ENCODE measurements at places on chromosomes 16 and 17. TPM values are rescaled to one million over a fixed set of nuclear protein-coding genes. Genes with fewer than 3 reads are reported as not detected.

DNA sequence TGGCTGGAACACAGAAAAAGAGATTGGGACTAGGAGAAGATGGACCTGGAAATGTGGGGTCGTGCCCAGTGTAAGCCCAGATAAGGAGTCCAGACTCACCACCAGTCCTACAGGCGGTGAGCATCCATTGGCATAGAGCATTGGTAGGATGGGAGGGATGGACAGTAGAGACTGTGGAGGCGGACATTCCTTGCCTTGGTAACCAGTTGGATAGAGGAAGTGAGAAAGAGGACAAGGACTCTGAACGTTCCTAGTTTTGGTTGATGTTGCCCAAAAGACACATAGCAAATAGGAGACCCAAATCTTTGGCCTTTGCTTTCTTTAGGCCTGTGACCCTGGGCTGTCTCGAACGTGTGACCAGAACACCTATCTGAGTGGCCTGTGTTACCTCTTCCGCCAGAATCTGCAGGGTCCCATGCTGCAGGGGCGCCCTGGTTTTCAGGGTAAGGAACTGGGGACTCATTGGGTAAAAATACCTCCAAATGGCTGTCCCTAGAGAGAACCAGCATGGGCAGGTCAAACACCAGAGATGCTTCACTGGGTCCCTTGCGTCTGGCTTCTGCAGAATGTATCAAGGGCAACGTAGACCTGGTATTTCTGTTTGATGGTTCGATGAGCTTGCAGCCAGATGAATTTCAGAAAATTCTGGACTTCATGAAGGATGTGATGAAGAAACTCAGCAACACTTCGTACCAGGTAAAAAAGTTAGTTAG is 6.4 kb downstream of the ITGAL start:
- no peaks in the 10 kb centered on the region for H3K27me3 ChIP-seq
- no peak for DNase-seq
- no peak overlapping the region for H3K4me3 ChIP-seq
- no peaks in the 10 kb centered on the region for H3K4me1 ChIP-seq

DNA sequence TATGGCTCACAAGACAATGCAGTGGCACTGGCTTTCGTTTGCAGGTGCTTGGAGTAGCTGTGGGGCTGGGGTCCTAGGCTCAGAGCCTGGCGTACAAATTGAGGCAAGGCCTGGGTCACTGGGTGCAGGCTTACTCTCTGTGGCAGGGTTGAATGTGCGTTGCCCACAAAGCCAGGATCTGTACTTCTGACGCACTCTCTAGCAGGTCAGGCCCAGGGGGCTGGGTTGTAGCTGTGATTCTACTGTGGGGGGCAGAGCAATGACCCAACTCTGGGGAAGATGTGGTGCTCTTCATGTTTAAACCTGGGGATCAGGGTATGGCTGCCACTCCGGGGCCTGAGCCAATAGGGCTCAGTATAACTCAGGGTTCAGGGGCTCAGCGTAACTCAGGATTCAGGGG is 6.4 kb upstream of the PRSS21 start:
- H3K27me3 ChIP-seq = no peaks in the 10 kb centered on the region
- no peaks in the 10 kb centered on the region for H3K36me3 ChIP-seq
- no peaks in the 10 kb centered on the region for H3K4me1 ChIP-seq
- no peak for DNase-seq

GRCh38 chr17:45170280-45170930 is 8.7 kb downstream of the HEXIM2 start:
- peak; percentile 52 for DNase-seq
- no peaks in the 10 kb centered on the region for H3K4me1 ChIP-seq
- peaks cover 8% of the 10 kb centered on the region for H3K36me3 ChIP-seq

- H3K4me3 ChIP-seq = no peak overlapping the region
- H3K36me3 ChIP-seq = no peaks in the 10 kb centered on the region
- no peaks in the 10 kb centered on the region for H3K27me3 ChIP-seq
- DNase-seq = no peak
- no peak overlapping the region for H3K27ac ChIP-seq
- H3K4me1 ChIP-seq = no peaks in the 10 kb centered on the region
Observed at GRCh38 chr16:69513180-69513966, 52.4 kb upstream of the NFAT5 start.

GRCh38 chr17:61815863-61816503 is 47.3 kb downstream of the BRIP1 start:
- peak; percentile 78 for DNase-seq
- no peaks in the 10 kb centered on the region for H3K36me3 ChIP-seq
- H3K4me3 ChIP-seq = no peak overlapping the region
- no peak overlapping the region for H3K27ac ChIP-seq

DNA sequence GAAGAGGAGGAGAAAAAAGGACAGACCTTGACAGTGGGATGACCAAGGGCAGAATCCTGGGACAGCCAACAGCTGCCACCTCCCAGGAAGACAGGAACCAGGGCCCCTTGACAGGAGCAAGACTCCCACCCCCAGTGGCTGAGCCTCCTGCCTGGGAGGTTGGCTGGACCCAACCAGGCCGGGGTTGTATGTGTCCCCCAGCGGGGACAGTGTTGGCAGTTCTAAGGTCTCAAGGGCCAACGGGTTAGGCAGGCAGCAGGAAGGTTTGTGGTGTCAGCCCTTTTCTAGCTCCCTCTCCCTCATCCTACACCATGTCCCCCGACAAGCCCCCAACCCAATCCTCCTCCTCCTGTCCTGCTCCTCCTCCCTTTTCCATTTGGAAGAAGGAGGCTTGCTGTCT is 126.2 kb downstream of the MRM1 start:
- H3K4me1 ChIP-seq = no peaks in the 10 kb centered on the region
- H3K36me3 ChIP-seq = no peaks in the 10 kb centered on the region
- no peak overlapping the region for H3K4me3 ChIP-seq

DNA sequence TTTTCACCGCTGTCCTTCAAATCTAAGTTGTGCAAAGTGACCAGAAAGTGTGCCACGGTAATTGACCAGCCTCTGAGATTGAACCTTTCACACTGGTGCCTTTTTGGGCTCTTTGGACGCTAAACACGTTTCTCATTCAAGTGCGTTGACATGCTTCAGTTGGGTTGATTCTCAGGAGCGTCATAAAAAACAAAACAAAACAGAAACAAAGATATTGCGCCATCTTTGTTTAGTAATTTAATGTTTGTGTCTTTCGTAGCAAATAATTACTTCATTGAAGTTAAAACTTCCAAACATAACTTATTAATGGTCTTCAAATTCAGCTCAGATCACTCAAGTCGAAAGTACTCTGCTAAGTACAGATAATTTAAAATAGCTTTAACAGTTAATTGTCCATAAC is 80.2 kb downstream of the OR1D5 start:
- no peak overlapping the region for H3K27ac ChIP-seq
- no peaks in the 10 kb centered on the region for H3K4me1 ChIP-seq

GRCh38 chr17:82106688-82107305 is 8.8 kb upstream of the FASN start:
- no peaks in the 10 kb centered on the region for H3K27me3 ChIP-seq
- no peak for DNase-seq

GRCh38 chr17:67879662-67880061 is 54.4 kb downstream of the BPTF start:
- no peaks in the 10 kb centered on the region for H3K27me3 ChIP-seq
- H3K36me3 ChIP-seq = peaks cover 5% of the 10 kb centered on the region

DNA sequence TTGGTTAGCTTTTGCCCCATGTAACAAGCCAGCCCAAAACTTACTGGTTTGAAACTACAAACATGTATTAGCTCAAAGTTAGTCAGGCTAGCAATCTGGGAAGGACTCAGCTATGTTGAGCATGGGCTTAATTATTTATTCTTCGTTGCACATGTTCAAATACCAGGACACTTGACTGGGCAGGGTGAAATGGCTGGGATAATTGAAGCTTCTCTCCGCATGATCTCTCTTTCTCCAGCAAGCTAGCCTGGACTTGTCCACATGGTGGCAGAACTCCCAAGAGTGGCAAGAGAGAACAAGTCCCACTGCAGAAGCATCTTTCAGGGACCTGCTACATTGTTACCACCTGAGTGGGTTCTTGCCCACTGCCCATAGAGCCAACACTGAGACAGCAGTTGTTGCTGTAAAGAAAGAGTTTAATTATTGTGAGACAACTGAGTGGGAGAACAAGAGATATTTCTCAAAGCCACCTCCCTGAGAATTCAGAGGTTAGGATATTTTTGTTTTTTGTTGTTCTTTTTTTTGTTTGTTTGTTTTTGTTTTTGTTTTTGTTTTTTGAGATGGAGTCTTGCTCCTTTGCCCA is 16.8 kb upstream of the ATF7IP2 start:
- H3K4me3 ChIP-seq = no peak overlapping the region
- no peaks in the 10 kb centered on the region for H3K27me3 ChIP-seq
- DNase-seq = peak; percentile 39
- H3K36me3 ChIP-seq = no peaks in the 10 kb centered on the region
- no peaks in the 10 kb centered on the region for H3K4me1 ChIP-seq

DNA sequence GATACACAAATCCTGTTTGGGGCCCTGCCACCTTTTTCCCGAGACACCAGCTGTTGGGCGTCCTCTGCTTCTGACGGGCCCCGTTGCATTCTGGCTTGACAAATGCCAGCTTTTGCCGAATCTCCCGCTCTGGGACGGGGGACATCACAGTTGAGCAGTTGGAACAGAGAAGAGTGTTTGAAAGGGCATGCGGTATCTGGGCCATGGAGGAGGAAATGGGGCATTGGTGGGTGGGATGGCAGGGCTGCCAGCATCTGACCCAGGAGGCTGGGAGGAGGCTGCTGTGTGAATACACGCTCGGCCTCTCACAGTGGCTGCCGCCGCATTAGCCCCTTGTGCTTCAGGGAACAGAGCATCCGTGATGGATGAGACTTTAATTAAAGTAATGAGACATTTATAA is 184.3 kb upstream of the TNRC6C start:
- no peak overlapping the region for H3K4me3 ChIP-seq
- H3K27me3 ChIP-seq = no peaks in the 10 kb centered on the region
- H3K36me3 ChIP-seq = no peaks in the 10 kb centered on the region
- no peak for DNase-seq

- no peaks in the 10 kb centered on the region for H3K4me1 ChIP-seq
- no peaks in the 10 kb centered on the region for H3K27me3 ChIP-seq
- H3K36me3 ChIP-seq = peaks cover 2% of the 10 kb centered on the region
Observed at GRCh38 chr17:50079334-50080095, 15.6 kb upstream of the PDK2 start.

DNA sequence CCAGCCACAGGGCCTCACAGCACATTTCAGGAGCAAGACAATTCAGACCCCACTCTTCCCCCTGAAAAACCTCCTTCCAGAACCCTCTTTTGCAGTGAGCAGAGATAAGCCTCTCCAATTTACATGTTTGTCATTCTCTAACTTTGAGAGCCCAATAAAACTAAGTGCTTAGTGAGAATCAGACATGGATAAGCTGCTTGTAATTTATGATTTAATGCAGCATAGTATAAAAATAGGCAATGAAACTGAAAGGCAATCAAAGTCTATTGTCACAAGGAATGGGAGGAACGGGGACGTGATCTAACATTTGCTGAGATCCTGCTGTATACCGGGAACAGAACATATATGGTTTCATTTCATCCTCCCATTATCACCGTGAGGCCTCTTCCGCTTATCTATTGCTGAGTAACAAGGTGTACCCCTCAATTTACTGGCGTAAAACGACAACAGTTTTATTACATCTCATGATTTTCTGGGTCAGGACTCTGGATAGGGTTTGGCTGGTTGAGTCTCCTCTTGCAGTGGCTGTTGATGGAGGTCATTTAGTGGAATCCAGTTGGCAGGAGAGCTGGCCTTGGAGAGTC is 597.4 kb downstream of the MAF start:
- no peaks in the 10 kb centered on the region for H3K27me3 ChIP-seq
- DNase-seq = no peak
- H3K36me3 ChIP-seq = no peaks in the 10 kb centered on the region

DNA sequence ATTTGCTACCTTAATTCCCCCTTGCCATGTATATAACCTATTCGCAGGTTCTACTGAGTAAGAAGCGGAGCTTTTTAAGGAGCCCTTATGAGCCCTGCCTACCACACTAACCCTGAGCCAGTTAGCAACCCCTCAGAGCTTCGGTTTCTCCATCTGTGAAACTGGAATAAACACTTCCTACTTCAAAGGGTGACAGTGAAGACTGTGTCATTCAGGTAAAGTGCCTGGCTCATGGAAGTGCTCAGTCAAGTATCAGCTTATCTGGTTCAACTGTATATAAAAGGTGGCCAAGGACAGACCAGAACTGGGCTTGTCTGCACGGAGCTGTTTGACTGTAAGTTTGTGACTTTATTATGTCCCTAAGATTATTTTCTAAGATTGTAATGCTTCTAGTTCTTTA is 31.0 kb downstream of the TXNDC11 start:
- no peaks in the 10 kb centered on the region for H3K27me3 ChIP-seq
- peaks cover 16% of the 10 kb centered on the region for H3K36me3 ChIP-seq
- H3K27ac ChIP-seq = no peak overlapping the region
- no peak overlapping the region for H3K4me3 ChIP-seq
- peaks cover 15% of the 10 kb centered on the region for H3K4me1 ChIP-seq

DNA sequence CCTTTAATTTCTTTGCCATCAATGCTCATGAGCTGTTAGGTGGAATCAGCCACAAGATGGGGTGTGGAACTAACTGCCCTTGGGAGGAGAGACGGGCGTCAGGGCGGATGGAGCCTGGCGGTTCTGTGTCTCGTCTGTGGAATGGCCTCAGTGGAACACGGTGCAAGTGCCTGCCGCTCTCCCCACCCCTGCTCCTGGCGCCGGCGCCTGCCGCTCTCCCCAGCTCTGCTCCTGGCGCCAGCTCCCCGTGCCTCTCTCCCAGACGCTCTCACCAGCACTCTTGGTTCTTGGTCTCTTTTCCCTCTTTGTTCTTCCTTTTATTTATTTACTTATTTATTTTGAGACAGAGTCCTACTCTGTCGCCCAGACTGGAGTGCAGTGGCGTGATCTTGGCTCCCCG is 13.2 kb upstream of the RPL13 start:
- H3K4me1 ChIP-seq = no peaks in the 10 kb centered on the region
- H3K27me3 ChIP-seq = no peaks in the 10 kb centered on the region
- no peak overlapping the region for H3K27ac ChIP-seq
- DNase-seq = no peak
- H3K4me3 ChIP-seq = no peak overlapping the region
- peaks cover 20% of the 10 kb centered on the region for H3K36me3 ChIP-seq

DNA sequence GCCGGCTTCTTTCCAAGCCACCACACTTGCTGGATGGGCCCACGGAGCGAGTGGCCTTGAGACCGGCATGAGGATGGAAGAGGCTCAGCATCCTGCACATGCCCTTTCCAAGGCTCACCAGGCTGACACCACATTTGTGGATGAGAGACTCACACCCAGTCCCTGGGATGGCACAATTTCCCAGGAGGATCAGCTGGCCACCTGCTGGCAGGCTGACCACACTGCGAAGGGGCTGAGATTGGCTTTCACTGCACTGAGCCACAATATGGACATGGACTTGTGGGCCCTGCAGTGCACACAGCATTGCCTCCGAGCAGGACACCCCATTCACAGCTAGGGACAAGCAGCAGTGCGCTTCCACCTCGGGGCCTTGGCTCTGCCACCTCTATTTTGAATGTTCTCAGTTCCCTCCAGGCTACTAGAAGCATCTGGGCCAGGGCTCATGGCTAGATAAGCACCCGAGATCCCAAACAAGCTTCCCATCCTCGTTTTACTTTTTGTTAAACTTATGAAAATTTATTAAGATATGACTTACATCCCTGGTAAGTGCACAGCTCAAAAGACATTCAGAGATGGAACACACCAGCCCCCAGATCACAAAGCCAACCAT is 25.3 kb upstream of the KSR1 start:
- H3K27ac ChIP-seq = no peak overlapping the region
- no peaks in the 10 kb centered on the region for H3K27me3 ChIP-seq
- no peak for DNase-seq

- no peaks in the 10 kb centered on the region for H3K36me3 ChIP-seq
- H3K27me3 ChIP-seq = no peaks in the 10 kb centered on the region
- DNase-seq = no peak
- peak overlapping the region; percentile 76 for H3K4me3 ChIP-seq
Observed at GRCh38 chr17:18225642-18226283, 328 bp downstream of the LLGL1 start.

The ACSM3 gene
- 31.5 TPM for total RNA-seq

The PYY gene
- not detected for total RNA-seq

The SLC6A4 gene
- total RNA-seq = 0.94 TPM

The PIK3R5 gene
- 19.1 TPM for total RNA-seq

Data from kidney (tissue), 22 donors.